ENCODE measurements at places on chromosomes 11 and 22.

- DNase-seq, result peak; percentile 51
Observed at GRCh38 chr11:78228467-78228866, 39.7 kb downstream of the USP35 start.

GRCh38 chr22:39215426-39216142 is 29.2 kb downstream of the PDGFB start:
- no peak for DNase-seq

DNA sequence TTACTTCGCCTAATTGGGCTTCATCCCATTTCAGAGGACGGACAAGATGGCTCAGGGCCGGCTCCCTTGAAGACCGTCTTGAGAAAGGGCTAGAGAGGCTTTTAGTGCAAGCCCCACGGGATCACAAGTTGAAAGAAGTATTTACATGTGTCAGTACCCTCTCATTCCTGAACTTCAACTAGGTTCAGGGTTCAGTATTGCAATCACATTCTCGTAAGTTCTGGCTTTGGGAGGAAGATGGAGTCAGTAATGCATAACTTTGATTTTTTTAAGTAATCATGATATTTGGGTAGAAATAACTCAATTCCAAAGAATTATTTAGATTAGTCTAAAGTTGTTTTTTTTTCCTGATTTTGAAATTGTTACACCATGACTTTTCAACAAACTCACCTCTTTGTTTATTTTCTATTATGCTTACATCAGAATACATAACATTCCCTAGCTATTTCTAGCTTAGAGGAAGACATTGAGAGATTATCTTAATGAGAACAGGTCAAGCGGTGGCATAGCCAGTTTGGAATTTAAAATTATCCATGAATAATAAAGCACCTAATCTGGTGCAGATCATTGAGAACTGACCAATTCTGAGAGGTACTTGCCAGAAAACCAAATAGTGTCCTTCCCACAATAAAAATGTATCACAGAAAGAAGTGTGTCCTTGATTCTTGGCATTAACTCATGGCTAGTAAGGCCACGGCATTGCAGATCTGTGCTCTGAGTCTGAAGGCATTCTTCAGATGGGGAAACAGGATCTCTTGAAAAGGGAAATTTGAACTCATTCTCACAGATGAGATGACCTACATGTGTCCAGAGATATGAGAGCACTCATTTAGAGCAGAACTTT is 92.1 kb upstream of the BLID start:
- no peak for DNase-seq

- peak; percentile 71 for DNase-seq
Observed at GRCh38 chr11:102920118-102920684, 35.3 kb downstream of the MMP13 start.

DNA sequence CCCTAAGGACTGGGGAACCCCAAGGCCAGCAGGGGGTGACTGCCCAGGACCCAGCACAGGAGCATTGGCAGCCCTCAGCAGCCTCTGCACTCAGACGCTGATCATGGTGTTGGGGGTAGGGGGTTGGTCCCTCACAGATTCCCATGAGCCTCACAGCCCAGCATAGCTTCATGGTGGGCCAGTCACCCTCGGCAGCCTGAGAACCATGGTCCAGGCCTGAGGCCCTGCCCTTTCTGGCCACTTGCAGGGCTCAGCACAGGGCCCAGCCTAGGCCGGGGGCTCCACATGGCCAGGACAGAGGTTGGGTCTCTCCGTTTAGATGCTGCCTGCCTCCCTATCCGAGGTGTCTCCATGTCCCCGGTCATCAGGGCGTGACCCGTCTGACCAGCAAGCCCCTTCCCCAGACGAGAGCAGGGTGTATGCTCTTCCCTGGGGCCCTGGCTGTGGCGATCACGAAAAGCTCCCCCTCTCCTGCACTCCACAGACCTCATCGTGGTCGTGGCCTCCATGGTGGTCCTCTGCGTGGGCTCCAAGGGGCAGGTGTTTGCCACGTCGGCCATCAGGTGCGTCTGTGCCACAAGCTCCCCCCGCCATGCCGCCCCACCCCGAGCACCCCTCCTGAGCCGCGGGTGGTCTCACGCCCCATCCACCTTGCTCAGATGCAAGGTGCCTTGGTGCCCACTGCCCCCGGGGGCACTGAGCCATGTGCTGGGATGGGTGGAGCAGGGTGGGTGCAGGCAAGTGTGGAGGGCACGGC is 126.2 kb downstream of the KCNQ1 start:
- no peak for DNase-seq

Measured in GM12878 (cell line).